ENCODE measurements at places on chromosomes 12 and 14. TPM values are rescaled to one million over a fixed set of nuclear protein-coding genes. Genes with fewer than 3 reads are reported as not detected.
A peak's percentile ranks its signal among the peaks of the same experiment; 100 is the strongest.

Gene SMIM41
- not detected for total RNA-seq

DNA sequence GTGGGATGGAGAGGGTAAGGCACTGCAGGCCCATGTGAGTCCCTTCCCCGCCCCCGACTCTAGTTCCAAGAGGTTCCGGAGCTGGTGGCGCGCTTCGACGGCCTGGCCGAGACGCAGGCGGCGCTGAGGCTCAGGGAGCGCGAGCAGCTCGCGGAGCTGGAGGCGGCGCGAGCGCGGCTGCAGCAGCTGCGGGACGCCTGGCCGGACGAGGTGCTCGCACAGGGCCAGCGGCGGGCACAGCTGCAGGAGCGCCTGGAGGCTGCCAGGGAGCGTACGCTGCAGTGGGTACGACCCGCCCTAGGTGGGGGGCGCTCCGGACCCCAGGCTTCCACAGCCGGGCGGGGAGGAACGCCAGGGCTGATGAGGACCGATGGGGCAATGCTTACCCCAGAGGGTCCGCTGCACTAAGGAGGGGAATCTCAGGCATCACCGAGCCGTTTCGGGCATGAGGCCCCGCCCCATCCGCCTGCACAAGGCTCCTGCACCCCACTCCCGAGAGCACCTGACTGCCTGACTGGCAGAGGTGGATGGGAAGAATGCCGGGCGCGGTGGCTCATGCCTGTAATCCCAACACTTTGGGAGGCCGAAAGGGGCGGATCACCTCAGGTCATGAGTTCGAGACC is 4.9 kb downstream of the CFAP73 start:
- peaks cover 7% of the 10 kb centered on the region for H3K27me3 ChIP-seq
- H3K36me3 ChIP-seq = no peaks in the 10 kb centered on the region
- H3K27ac ChIP-seq = no peak overlapping the region
- H3K4me1 ChIP-seq = peaks cover 12% of the 10 kb centered on the region

GRCh38 chr12:32400114-32400672 is 835 bp downstream of the FGD4 start:
- H3K4me3 ChIP-seq = peak overlapping the region; percentile 79
- no peak for DNase-seq
- peaks cover 37% of the 10 kb centered on the region for H3K27me3 ChIP-seq
- H3K36me3 ChIP-seq = no peaks in the 10 kb centered on the region
- H3K4me1 ChIP-seq = peaks cover 7% of the 10 kb centered on the region

DNA sequence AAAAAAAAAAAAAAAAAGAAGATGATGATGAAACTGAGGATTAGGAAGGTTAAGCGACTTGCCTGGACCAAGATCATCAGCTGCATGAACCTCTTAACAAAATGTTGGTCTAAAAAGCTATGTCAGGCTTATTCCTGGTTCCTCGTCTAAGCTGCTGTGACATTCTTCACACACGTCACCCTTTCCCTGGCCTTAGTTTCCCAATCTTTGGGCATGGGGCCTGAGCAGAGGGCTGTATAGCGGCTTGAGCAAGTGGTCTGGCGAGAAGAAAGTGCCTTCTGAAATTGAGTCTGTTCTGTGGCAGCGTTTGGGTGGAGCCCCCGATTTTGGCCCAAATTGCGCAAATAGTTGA is 58.7 kb upstream of the CCND2 start:
- peaks cover 16% of the 10 kb centered on the region for H3K27me3 ChIP-seq
- DNase-seq = no peak
- no peaks in the 10 kb centered on the region for H3K36me3 ChIP-seq
- H3K4me1 ChIP-seq = peaks cover 17% of the 10 kb centered on the region

Gene CMAS
- total RNA-seq = 15.2 TPM

- no peak for DNase-seq
- peaks cover 23% of the 10 kb centered on the region for H3K27me3 ChIP-seq
These were observed 42.9 kb downstream of the ERH start for GRCh38 chr14:69355154-69355597.

- peak overlapping the region; percentile 43 for H3K27ac ChIP-seq
- peaks cover 8% of the 10 kb centered on the region for H3K4me1 ChIP-seq
- no peak overlapping the region for H3K4me3 ChIP-seq
These were observed 196.0 kb downstream of the DUSP6 start for GRCh38 chr12:89156340-89156739.

Gene NOP9
- 27.7 TPM for total RNA-seq
